Adrenal gland (tissue), 19 donors: ENCODE measurements at places on chromosomes 2 and 18.

- peak; percentile 52 for DNase-seq
Observed at GRCh38 chr2:239263669-239264491, 136.9 kb downstream of the HDAC4 start.

GRCh38 chr2:39620067-39620466, 45.6 kb upstream of the TMEM178A start:
- DNase-seq, result peak; percentile 86

DNA sequence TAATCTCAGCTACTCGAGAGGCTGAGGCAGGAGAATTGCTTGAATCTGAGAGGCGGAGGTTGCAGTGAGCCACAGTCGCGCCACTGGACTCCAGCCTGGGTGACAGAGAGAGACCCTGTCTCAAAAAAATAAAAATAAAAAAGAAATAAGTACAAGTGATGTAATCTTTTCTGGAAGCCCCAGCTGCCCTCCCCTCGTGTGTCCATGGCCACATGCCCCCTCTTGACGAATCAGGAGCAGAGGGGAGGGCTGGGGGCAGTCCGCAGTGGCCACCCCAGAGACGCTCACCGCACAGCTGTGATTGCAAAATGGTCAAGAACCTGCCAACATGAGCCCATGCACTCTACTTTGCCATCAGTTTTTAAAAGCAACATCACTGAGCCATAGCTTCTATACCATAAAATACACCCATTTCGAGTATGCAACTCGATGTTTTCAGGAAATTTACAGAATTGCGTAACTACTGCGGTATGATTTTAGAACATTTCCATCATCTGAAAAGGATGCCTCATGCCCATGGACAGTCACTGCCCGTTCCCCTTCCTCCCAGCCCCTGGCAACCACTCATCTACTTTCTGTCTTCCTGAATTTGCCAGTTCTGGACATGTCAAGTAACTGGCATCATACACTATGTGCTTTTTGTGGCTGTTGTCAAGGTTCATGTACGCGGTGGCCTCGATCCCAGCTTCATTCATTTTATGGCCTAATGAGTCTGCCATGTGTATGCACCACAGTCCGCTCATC, 88.1 kb downstream of the NDUFA10 start:
- DNase-seq, result no peak

DNA sequence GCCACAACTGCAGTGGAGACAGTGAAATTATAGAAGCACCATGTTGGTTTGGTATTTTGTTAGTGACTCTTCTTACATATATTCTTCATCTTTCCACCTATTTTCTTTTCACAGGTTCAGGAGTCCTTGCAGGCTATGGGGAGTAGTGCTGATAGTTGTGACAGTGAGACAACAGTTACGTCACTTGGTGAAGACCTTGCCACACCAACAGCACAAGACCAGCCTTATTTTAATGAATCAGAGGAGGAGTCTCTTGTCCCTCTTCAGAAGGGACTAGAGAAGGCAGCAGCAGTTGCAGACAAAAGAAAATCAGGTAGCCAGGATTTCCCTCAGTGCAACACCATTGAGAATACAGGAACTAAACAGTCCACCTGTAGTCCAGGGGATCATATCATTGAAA, 23.6 kb downstream of the ITPRID2 start:
- no peak for DNase-seq

DNA sequence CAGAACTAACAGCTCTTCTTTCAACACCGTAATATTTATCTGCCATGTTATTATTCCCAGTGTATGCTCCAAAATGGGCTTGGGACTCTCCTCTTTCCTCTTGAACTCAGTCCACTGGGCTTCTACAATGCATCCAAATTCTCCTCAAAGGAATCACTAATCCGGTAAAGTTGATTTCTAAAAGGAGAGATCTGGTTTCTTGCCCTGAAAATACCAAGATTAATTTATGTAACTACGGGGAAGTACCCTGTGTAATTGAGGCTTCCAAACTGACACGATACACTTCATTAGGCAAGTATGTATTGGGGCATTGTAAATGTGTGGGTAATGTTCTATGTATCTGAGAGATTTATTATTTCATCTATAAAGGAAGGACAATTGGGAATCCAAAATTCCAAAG, 5.7 kb downstream of the NCKAP5 start:
- no peak for DNase-seq

GRCh38 chr2:118386641-118387302, 298.5 kb downstream of the INSIG2 start:
- no peak for DNase-seq

DNA sequence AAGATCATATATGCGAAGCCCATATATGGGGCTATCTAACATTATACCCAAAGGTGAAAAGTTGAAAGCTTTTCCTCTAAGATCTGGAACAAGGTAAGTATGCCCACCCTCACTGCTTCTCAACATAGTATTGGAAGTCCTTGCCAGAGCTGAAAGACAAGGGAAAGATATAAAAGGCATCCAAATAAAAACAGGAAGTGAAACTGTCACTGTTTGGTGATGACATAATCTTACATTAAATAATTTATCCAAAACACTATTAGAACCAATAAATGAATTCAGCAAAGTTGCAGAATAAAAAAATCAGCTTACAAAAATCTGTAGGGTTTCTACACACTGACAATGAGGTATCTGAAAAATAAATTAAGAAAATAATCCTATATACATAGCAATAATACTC, 205.8 kb downstream of the INSIG2 start:
- DNase-seq, result no peak

DNA sequence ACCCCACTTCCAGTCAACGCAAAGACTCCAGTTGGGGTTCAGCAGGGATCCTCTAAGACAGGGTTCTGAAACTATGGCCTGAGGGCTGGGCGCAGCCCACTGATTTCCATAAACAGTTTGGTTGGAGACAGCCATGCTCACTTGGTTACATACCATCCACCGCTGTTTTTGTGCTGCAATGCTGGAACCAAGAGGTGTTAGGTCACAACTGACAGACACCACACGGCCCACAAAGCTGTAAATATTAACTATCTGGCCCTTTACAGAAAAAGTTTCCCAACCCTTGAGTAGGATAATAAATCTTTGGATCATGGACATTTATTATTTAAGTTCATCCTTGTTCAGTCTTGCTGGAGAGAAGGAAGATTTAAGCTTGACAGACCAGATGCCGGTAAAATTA, 8.4 kb upstream of the CD226 start:
- DNase-seq, result no peak

GRCh38 chr2:196170606-196171247, 651 bp downstream of the STK17B start:
- DNase-seq, result peak; percentile 41

- no peak for DNase-seq
Observed at GRCh38 chr2:176156301-176156806, 753 bp upstream of the HOXD3 start.

DNA sequence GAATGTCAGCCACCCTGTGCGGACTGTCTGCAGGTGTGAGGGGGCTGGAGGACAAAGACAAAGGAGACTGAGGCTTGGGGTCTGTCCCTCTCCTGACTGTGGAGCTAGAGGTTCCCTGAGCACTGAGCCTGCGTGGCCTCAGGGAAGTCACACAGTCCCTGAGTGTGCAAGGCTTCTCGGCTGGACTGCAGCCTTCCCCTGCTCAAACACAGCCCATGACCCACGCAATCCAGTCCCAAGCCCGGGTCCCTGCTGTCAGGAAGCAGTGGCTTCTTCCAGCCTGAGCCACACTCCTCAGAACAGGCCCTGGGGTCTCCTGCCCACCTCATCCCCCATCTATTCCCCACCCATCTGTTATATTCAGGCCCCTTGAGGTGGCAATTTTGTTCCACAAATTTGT, 2.7 kb downstream of the ASTL start:
- no peak for DNase-seq

- DNase-seq, result no peak
Observed at GRCh38 chr18:2392446-2392845, 178.9 kb downstream of the METTL4 start.

GRCh38 chr2:121502246-121502645, 28.4 kb upstream of the RNU4ATAC start:
- no peak for DNase-seq

DNA sequence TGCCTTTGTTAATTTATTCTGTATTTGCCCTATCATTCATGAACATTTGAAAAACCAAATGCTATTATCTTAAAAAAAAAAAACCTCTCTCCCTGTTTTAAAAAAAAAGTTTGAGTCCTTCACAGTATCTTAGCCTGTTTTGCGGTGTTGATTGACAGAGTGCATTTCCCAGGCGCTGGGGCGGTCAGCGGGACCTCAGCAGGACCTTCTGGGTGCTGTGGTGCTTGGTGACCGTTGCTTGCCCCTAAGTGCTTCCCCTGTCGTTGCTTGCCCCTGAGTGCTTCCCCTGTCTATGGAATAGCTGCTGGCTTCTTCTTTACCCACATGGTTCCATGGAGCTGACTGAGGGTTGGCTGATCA, 12.1 kb downstream of the ATP6V1C2 start:
- DNase-seq, result no peak

- DNase-seq, result no peak
Observed at GRCh38 chr2:86238354-86238753, 39.1 kb downstream of the MRPL35 start.

GRCh38 chr2:110105608-110106467, 9.8 kb downstream of the MALL start:
- no peak for DNase-seq

DNA sequence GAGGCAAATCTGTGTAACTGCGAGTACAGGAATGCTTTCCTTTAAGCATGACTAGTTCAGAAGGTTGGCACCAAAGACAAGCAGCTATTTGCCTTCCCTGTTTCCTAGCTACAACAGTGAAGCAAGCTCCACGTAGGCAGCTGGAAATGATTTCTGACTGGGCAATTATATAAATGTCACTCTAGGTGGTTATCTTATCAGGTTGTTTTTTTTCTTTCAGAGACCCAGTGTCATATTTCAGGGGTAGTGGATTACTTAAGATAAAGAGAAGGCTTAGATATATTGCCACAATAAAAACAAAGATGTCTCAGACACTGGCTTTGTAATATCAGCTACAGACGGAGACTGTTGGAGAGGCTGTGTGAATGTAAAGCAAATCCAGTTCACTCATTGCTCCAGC, 748.9 kb upstream of the NXPH2 start:
- no peak for DNase-seq

- DNase-seq, result peak; percentile 32
Observed at GRCh38 chr2:168348076-168348475, 100.7 kb upstream of the STK39 start.

- no peak for DNase-seq
Observed at GRCh38 chr2:23566241-23567142, 181.5 kb downstream of the KLHL29 start.

DNA sequence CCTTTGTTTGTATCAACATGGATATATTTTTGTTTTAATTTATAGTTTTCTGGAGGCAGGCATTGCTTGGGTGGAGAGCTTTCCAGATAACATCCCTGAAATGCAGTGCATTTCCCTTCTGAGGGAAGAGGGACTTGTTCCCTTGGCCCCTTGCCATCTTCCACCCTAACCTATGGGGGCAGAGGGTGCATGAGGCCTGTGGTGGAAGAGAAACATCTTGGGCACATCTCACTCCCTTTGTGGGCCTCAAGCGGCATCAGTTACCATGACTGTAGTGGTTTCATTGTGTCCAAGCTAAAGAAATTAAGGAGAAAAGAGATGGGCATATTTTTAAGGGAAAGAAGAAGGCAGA, 5.3 kb upstream of the RPL37A start:
- DNase-seq, result no peak

DNA sequence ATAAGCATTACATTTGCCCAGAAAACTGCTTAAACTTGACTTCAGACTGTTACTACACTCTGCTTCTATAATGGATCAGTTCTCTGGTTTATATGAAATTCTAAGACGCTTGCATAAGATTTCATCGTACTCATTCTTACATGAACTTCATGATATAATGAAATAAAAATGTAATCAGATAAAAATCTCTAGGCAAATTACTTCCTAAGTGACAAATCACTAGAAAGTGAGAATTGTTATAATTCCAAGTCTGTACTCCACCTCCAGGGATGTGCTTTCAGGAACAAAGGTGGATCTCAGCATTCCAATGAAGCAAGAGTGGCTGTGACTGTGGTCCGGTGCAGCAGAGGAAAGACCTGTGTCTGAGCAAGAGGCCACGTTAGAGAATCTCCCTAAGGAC, 226.2 kb downstream of the PIEZO2 start:
- DNase-seq, result no peak

GRCh38 chr2:240996834-240997140, 1.6 kb upstream of the SNED1 start:
- no peak for DNase-seq

DNA sequence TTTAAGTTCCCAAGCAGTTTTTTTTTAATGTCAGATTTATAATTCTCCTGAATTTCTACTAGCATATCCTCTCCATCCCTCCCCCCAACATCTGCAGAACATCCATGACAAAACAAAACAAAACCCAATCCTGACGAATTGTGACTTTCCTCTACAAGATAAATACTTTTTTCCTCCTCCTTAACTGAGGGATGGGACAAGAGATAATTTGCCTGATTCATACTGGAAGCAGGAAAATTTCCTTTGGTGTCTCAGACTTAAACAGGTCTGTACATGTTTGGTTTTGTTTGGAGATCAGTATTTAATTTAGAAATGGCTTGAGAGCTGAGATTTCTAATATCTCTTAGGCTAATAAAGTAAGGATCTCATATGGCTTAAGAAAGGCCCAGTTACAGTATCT, 2.2 kb downstream of the CAVIN2 start:
- no peak for DNase-seq

DNA sequence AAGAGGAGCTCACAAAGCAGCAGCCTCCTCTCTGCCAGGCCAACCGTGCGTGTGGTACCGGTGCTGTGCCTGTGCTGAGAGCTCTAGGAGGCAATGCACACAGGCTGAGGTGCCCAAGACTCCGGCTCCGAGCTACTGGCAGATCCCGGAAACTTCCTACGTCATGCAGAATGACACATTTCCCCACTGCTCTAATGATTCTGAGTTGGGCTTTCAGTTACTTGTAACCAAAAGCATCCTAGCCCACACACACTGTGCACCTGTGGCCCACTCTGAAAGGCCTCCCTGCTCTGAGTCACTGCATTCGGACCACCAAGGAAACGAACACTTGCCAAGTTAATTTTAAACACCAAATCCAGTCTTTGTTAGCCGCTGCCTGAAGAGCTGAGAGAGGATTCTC, 9.3 kb upstream of the RNU4ATAC start:
- DNase-seq, result no peak

- no peak for DNase-seq
Observed at GRCh38 chr2:20346565-20347381, 3.9 kb downstream of the PUM2 start.

GRCh38 chr18:63099848-63100629, 219.5 kb downstream of the BCL2 start:
- DNase-seq, result peak; percentile 22

DNA sequence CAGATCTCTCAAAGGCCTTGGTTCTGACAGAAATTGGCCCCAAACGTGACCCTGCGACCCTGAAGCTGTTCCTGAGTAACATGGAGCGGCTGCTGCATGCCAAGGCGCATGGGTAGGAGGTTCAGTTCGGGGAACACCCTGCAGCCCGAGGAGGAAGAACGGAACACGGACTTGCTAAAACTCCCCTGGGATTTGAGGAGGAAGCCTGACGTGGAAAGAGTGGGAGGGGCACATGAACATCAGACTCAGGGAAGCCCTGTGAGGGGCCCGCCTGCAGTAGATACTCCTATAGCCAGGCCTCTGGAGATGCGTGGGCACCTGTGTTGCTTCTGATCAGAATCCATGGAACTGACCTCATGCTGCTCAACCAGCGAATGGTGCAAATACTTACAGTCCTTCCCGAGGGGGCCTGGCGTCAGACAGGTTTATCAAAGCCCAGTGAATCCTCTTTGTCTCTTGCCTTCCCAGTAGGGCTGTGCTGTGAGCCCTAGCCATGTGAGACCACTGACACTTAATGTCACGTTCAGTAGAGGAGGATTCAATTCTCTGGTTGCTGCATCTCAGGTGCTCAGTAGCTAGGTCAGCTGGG, 46.8 kb downstream of the IMPA2 start:
- no peak for DNase-seq

- no peak for DNase-seq
Observed at GRCh38 chr2:40625849-40626248, 174.0 kb upstream of the SLC8A1 start.
